Progenitor cell of endocrine pancreas (in vitro differentiated cells): ENCODE measurements at places on chromosomes 2 and 18. TPM values are rescaled to one million over a fixed set of nuclear protein-coding genes. Genes with fewer than 3 reads are reported as not detected.

DNA sequence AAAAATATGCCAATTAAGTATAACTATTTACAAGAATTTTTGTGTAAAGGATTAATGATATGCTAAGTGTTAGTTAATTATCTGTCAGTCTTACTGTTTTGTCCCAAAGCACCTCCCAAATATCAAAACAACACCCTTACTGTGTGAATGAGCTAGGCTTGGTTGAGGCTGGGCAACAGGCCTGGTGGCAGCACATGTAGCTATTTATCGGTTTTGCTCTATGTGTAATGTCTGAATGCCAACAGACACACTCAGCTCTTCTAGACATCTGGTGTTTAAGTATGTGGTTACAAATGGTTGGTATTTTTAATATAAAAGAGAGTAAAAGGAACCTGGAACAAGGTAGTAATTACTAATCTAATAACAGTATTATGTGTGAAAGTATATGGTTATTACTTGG lies 175.3 kb downstream of the RAB3GAP1 start:
- no peak for DNase-seq

GRCh38 chr2:9952286-9952737 lies 819 bp downstream of the GRHL1 start:
- DNase-seq: no peak

GRCh38 chr2:37326285-37326684 lies 1.7 kb upstream of the PRKD3 start:
- DNase-seq: no peak

GRCh38 chr18:39863916-39864315 lies 2091.1 kb upstream of the PIK3C3 start:
- DNase-seq: no peak

GRCh38 chr18:52824126-52824525 lies 484.1 kb downstream of the DCC start:
- DNase-seq: no peak

The SLC9A4 gene
- 0.62 and 0.93 TPM in 2 replicates for total RNA-seq

GRCh38 chr2:233794128-233794658 lies 16.1 kb downstream of the MROH2A start:
- DNase-seq: no peak

DNA sequence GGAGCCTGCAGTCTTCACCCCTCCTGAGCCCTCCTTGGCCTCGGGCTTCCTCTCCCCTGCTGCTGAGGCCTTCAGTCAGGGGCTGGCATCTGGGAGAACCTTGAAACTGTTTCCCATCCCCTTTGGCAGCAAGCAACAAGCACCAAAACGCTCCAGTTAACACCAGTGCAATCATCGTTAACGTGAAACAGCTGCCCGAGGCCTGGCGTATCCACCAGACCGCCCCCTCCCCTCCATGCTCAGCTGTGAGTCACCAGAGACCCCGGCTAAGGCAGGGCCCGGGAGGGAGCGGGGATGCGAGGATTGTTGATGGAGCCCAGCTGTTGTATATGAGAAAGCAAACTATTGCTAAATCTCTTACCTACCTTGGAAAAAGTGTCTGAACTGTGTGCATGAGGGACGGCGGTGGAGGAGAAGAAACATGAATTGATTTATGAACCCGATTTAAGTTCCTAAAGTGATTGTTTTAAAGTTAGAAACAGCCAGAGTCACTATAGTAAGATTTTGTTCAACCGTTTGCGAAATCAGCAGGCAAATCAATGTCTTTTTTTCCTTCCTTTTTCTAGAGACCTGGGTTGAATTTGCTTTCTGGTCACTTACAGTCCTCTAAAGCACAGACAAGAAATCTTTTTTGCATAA lies 5.2 kb downstream of the ZFP36L2 start:
- DNase-seq: peak; percentile 36

GRCh38 chr18:79525556-79526467 lies 130.1 kb downstream of the NFATC1 start:
- DNase-seq: no peak

The RIT2 gene
- not detected in 2 replicates for total RNA-seq

The COBLL1 gene
- total RNA-seq: 69.7 and 80.9 TPM in 2 replicates

- DNase-seq: no peak
Observed at GRCh38 chr2:19675003-19675629, 226.7 kb downstream of the TTC32 start.

DNA sequence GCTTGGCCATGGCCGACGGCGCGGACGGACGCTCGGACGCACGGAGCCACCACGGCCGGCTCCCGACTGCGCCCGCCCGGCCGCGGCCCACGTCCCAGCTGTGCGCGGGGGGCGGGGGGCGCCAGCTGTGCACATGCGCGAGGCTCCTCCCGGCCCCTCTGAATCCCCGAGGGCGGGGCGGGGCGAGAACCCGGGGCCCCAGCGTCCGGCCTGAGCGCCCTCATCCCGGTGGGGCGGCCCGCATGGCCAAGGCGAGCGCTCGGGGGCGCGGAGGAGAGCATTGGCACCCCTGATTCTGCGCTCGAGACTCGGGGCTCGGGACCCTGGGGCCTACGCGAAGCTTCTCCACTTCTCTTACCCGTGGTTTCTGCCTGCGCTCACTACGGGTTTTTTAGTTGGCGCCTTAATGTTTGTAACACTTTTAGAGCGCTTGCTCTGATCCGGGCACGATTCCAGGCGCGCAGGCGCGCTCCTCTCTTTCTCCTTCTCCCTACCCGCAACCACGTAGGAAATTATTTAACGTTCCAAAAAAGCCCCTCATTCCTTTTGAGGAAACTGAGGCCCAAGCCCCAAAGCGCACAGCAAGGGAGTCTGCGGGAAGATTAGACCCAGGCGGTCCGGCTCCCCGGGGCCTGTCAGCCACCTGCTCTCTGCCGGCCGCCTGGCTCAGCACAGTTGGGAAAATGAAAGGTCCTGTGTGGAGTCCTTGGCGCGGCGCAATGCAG lies at the start of gene PXDN:
PXDN (minus strand) TSS at position 70 of the 725 bp plus-strand sequence; CDS start at position 10, 60 bp downstream.
- DNase-seq: peak; percentile 65

GRCh38 chr2:173192071-173192470 lies 116.4 kb downstream of the MAP3K20 start:
- DNase-seq: no peak

The DIPK1C gene
- not detected in 2 replicates for total RNA-seq

The STON1 gene
- 8.2 and 8.6 TPM in 2 replicates for total RNA-seq

The IL1B gene
- not detected in 2 replicates for total RNA-seq

The CAPN14 gene
- total RNA-seq: 0.50 and 0.73 TPM in 2 replicates

The EDAR gene
- 0.24 and 0.69 TPM in 2 replicates for total RNA-seq

DNA sequence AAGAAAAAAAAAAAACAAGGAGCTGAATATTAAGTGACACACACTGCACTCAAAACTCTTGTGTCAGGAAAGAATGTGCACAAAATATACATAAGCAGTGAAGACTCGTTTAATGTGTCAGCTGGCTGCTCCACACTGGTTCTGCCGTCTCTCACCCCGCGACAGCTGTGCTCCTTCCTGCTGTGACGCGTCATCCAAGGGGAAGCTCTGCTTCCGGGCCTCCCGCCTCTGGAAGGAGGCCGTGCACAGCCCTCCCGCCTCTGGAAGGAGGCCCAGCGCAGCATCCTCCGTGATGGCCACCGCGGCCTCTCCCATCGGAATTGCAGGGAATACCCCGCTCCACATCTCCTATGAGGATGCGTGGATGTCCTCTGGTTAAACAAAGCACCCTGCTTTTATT lies 151.0 kb downstream of the HDAC4 start:
- no peak for DNase-seq

DNA sequence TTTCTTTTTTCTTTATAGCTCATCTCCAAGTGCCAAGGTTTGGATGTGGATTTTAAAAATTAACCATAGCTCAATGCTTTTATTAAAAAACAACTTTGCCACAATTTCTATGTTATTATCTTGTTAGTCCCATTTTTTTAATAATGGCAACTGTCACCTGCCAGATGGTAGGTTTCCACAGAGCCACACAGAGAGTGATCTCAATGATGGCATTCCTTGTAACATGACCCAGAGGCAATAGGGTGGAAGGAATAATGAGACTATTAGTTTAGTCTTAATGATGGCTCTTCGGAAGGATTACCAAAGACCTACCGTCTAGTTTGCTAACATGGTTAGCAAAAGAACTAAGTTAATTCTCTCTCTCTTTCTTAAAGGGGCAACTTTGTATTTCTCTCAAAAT lies 64.0 kb downstream of the REL start:
- no peak for DNase-seq

DNA sequence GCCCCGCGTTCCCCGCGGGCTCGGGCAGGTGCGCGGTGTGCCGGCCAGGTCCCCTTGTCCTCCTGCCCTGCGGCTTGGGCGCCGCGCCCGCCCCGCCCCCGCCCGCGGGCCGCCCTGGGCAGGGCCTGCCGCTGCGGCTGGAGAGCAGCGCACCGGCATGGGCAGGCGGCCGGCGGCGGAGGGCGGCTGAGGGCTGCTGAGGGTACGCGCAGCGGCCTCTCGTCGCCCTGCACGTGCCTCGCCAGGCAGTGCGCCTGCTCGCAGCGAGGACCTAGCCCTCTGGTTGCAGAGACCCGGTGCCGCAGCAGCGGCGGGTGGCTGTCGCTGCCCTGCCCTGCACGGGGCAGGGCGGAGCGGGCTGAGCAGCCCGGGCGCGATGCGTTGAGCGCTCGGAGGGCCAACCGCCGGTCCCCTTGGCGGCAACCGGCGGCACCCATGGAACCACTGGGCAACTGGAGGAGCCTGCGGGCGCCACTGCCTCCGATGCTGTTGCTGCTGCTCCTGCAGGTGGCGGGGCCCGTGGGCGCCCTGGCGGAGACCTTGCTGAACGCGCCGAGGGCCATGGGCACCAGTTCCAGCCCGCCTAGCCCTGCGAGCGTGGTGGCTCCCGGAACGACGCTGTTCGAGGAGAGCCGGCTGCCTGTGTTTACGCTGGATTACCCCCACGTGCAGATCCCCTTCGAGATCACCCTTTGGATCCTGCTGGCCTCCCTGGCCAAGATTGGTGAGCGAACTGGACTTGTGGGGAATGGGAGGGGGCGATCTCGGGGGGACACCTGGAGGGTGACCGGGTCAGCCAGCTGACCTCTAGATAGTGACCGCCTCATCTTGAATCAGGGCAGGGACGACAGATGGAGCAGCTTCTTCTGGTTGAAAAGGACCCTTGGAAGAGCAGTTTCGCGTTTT lies at the start of gene SLC9A2:
SLC9A2 (plus strand) TSS at position 140 of the 906 bp plus-strand sequence; CDS start at position 436, 296 bp downstream.
- peak; percentile 57 for DNase-seq

- no peak for DNase-seq
Observed at GRCh38 chr2:163574309-163574708, 161.5 kb downstream of the FIGN start.
